ENCODE measurements at places on chromosomes 3 and 15.

- no peak for DNase-seq
Observed at GRCh38 chr15:68699124-68699880, 120.5 kb downstream of the CORO2B start.

DNA sequence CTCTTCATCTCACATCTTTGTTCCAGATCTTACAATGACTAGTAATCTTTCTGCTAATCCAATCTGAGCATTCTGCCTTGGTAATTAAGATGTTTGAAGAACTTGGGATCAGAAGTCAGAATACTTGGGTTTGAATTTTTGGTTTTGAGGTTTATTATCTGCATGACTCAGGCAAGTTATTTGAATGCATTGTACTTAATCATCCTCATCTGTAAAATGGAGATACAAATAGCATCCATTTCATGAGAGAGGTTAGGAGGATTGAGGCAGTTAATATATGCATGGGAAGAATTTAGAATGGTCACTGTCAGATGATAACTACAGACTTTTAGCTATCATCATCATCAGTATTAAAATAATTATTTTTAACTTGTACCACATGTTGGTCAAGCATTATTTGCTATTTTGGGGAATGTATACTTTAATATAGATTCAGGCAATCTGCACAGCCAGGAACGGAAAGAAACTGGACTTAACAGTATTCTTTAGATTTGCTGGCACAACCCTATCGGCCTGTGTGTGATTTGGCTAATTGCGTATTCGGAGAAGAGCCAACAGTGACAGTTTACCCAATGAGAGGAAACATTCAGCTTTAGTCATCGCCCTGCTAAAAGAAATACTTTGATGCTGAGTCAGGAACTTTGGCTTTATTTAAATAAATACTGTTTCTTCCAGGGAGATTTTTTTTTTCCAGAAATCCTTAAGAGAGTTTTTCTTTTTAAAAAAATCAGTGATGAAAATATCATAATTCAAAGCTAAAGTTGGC is 600.0 kb downstream of the ROBO1 start:
- no peak for DNase-seq

- DNase-seq = no peak
Observed at GRCh38 chr3:88151358-88151757, 1.6 kb downstream of the C3orf38 start.

- no peak for DNase-seq
Observed at GRCh38 chr3:140719841-140720614, 42.2 kb downstream of the TRIM42 start.

GRCh38 chr15:98651036-98651481 is 2.7 kb downstream of the IGF1R start:
- no peak for DNase-seq

DNA sequence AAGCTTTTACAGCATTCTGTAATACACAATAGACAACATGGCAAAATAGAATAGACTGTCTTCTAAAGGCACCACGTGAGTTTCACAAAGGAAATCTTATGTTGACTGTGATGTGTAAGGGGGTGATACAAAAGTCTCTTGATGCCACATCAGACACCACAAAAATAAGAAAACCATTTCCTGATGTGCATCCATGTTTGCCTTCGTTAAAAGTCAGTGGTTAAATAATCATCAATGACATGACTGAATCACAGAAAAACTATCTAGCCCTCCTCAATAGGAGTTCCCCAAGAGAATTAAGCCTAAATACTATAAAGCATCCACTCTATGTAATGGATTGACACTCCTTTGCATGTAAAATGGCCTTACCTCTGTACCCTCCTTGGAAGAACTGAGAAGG is 198.6 kb upstream of the SLC2A2 start:
- no peak for DNase-seq

- peak; percentile 17 for DNase-seq
Observed at GRCh38 chr3:58463181-58463941, 28.5 kb upstream of the KCTD6 start.

DNA sequence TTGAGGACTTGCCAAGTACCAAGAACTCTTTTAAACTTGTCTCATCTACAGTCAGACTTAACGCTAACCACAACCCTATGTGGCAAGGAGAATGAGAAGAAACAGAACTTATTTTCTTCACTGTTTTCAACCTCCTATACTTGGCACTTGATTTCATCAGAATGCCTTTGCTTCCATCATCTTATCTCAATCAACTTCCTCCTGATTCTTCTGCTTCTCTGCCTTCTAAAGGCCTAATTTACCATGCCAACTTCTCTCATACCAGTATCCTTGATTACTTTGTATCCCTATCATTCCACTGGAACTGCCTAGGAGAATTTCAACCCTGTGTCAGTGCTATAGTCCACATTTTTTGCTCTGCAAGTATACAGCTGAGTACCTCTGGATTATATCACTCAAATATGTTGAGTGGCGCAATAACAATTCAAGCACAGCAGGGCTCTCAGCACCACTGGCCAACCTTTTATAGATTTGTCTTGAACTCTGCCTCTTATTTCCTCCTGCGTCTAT is 413.6 kb downstream of the ROBO1 start:
- DNase-seq = no peak

DNA sequence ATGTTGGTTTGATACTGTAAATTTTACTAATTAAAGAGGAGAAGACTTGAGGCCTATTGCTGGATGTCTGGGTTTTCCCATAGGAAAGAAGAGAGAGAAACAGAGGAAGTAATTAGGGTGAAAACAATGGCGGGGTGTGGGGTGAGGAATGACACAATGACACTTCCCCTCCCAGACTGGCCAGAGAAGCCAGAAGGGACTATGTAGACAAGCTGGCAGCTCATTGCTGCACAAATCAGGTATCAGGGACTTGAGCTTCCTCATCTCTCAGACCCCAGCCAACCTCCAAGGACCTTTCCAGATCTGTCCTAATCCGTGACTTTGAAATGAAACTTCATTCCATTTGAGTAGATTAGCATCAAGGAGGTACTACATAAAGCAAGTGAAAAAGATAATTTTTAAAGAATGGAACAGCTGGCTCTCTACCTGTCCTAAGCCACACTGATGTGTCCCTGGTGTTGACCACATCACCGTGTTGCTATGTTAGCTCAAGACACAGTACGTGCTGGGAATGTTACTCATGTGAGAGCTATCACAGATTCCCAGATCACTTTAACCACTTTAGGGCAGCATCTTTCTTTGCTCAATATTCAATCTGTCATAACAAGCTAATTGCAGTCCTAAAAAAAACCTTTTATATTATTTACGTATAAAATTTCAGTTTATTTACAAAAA is 22.2 kb downstream of the TMEM212 start:
- DNase-seq = no peak

Measured in activated naive CD4-positive, alpha-beta T cell (primary cell).